ENCODE measurements at places on chromosomes 5 and 9.

GRCh38 chr5:58044166-58044565, 415.7 kb downstream of the PLK2 start:
- DNase-seq: no peak

DNA sequence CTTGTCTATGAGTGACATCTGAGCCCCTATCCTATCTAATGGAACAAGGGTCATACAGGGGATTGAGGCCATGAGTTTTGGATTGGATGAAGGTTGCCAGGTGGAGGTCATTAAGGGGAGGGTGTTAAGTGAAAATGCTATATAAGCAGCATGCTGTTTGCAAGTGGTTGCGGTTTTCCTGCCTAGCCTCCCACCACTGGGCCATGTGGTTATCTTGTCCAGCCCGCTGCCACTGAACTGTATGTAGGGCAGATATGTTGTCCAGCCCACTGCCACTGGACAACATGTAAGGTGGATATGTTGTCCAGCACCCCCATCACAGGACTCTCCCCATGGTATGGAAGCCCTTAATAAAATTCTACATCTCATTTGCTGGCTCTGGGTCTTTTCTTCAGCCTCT, 200.0 kb downstream of the FGF10 start:
- no peak for DNase-seq

GRCh38 chr5:116451905-116452450, 122.6 kb downstream of the SEMA6A start:
- DNase-seq: no peak

DNA sequence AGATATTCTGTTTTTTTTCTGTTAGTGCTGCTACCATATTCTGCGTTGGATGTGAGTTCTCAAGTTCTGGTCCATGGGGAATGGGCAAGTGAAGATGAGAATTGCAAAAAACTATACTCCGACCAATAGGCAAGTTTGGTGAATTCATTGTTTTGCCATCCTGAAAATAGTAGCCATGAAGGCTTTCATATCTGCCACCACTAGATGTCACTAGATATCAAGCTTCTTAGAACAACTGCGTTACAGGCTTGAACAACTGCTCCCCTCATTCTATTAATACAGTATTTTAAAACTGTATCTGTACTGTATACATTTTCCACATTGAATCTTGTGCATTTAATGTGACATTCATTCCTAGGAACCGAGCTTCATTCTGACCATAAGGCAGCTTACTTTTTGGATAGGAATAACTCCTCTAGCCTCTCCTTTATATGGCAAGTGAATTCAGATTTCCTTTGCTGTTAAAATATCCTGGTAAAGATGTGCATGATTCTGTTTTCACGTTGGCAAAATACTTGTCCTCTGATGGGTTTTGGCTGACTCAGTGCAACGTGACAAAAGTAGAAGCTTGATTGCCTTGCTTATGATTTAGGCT, 163.6 kb downstream of the SREK1 start:
- peak; percentile 60 for DNase-seq

DNA sequence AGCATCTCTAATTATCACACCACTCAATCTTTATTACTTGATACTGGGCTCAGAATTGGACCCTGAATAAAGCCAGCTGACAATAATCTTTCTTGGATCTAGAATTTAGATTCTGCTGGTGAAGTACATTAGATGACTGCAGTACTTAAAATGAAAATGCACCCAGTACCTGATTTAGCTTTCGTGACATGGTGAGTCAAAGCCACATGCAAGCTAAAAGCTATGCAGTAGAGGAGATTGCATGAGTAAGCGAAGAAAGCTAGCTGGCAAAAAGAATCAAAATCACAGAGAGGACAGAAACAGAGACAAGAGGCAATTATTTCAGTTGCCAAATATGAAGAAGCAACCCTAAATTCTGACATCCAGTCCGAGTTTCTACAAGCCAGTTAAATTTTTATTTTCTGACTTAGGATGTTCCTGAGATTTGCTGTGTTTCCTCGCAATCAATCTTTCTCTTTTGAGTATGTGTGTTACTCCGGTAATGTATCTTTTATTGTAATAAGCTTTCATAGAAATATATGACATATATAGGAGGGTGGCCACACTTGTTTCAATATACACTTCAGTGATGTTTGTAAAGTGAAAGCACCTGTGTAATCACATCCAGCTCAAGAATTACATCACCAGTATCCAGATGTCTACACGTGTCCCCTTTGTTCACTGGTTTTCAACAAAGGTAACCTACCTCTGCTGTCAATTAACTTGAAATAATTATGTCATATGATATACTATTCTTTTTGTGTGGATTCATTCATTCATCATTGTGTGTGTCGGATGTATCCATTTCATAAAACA, 101.7 kb downstream of the CDH18 start:
- no peak for DNase-seq

GRCh38 chr5:16411741-16412455, 53.7 kb downstream of the ZNF622 start:
- no peak for DNase-seq

- DNase-seq: no peak
These were observed 56.7 kb upstream of the CARTPT start for GRCh38 chr5:71662381-71662780.

DNA sequence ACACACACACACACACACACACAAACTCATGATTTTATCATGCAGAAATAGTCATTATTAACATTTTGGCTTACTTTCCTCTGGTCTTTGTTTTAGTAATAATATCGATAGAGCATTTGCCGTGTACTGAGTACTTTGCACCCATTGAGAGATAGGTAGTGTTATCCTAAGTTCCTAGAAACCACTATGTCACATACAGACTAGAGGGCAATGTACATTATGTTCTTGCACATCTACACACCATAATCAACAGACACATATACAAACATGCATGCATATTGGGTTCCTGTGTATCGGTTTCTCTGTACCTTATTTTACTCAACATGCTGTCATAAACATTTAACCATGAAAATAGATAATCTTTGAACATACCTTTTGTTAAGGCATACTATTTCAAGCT, 45.7 kb downstream of the MAT2B start:
- no peak for DNase-seq

- no peak for DNase-seq
These were observed 8.9 kb downstream of the CDC42SE2 start for GRCh38 chr5:131272724-131273123.

DNA sequence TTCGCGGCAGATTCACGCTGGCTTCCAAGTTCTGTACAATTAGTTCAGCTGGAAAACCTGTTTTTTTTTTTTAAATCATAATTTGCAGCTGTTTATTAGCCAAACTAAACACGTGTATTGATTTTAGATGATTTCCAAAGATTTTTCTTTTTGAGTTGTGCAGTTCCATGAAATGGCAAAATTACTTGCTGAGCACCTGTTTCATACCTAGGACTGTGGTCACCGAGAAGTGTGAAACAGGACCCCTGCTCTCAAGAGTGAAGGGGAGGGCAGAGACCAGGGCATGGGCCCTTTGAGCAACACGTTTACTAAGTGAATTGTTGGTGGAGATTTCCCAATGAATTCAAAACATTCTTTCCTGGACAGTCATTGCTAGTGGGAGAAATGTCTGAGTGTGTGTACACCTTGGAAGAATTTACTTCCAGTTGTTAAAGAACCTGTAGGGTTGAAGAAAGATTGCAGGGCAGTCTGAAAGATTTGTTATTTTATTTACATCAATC, 688 bp downstream of the SNX24 start:
- no peak for DNase-seq

DNA sequence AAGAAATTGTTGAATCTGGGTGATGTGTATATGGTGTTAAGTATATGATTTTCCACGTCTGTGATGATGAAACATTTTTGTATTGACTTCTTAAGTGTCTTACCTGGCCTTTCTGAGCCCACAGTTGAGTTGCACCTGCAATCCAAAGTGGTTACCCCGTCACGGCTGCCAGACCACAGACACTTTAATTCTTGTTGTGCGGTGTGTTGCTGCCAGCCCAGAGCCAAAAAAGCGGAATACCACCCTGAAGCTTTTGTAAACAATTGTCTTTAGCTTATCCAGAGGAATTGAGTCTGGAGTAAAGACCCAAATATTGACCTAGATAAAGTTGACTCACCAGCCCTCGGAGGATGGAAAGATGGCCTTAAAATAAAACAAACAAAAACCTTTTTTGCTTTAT, 35.1 kb downstream of the MTAP start:
- no peak for DNase-seq

GRCh38 chr5:29993286-29993685, 1200.2 kb upstream of the CDH6 start:
- DNase-seq: no peak

GRCh38 chr9:137689745-137690529, 71.1 kb downstream of the EHMT1 start:
- no peak for DNase-seq
